ENCODE measurements at places on chromosomes 1 and 21.

DNA sequence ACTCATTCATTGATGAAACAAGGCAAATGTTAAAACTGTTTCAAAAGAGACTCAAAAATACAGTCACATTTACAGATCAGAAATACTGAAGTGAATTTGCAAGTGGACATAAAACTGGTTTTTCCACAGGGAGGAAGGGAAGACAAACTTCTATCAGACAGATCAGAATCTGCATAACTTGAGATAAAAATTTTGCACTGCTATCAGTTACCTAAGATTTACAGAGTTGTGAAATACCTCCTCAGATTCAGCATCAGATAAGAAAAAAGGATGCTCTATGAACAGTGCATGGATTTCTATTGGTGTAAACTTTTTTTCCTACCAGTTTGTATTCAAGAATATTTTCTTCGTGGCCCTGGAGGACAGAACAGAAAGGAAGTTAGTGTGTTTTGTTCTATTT lies 575.4 kb downstream of the RWDD3 start:
- DNase-seq = no peak

- no peak for DNase-seq
Observed at GRCh38 chr1:81729818-81730217, 70.9 kb upstream of the ADGRL2 start.

- no peak for DNase-seq
Observed at GRCh38 chr1:84585803-84586202, 11.6 kb upstream of the CTBS start.

- no peak for DNase-seq
Observed at GRCh38 chr1:183349201-183349711, 68.9 kb downstream of the NMNAT2 start.

- DNase-seq = no peak
Observed at GRCh38 chr1:40712405-40712944, 21.0 kb downstream of the NFYC start.

DNA sequence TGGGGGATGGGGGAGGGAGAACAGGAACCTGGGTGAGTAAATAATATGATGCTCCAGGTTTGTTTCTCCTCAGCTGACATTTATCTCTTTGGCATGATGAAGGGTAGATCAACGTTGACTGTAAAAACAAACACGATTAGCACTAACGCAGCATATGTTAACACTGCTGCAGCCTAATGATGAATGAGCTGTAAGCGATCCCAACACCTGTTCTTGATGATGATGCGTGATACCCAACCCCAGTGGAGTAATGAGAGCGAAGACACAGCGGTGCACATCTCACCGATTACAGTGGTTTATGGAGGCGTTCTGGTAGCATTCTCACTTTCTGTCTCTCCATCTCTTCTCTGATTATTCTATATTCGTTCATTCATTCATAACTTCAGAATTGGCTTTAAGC lies 640.4 kb downstream of the USP25 start:
- no peak for DNase-seq

Data from HT-29 (cell line).